Stimulated activated CD4-positive, alpha-beta T cell treated with anti-CD3 and anti-CD28 coated beads, Interleukin-15, amount 100 ng/mL, for 1 hour (primary cell): ENCODE measurements at places on chromosomes 13 and 19.

DNA sequence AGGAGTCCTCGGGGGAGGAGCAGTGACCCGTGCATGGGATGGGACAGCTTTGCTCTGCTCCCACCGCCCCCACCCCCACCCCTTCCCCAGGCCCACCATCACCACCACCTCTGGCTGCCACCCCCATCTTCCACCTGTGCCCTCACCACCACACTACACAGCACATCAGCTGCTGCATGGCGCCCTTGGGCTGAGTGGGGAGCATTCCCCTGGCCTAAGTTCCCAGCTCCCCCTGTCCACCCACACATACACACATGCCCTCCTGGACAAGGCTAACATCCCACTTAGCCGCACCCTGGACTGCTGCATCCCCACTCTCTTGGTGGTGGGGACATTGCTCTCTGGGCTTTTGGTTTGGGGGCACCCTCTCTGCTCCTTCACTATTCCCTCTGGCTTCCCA, 46.2 kb upstream of the SGCG start:
- DNase-seq: no peak

DNA sequence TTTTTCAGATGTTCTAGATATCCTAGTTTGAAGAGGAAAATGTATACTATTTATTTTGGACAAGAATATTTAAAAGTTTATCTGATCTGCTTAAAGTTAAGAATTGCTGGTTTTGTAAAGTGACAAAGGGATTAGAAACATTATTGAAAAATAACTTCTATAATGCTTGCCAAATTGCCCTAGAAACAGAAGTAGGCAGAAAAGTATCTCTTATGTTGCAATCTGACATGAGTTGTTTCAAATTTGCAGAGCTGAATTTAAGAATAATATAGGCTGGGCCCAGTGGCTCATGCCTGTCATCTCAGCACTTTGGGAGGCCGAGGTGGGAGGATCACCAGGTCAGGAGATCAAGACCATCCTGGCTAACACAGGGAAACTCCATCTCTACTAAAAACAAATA, 777.1 kb downstream of the LIG4 start:
- DNase-seq: no peak

GRCh38 chr13:65378484-65378883, 1851.7 kb downstream of the PCDH9 start:
- DNase-seq: no peak

GRCh38 chr13:49356223-49356622, 87.6 kb downstream of the CAB39L start:
- no peak for DNase-seq

DNA sequence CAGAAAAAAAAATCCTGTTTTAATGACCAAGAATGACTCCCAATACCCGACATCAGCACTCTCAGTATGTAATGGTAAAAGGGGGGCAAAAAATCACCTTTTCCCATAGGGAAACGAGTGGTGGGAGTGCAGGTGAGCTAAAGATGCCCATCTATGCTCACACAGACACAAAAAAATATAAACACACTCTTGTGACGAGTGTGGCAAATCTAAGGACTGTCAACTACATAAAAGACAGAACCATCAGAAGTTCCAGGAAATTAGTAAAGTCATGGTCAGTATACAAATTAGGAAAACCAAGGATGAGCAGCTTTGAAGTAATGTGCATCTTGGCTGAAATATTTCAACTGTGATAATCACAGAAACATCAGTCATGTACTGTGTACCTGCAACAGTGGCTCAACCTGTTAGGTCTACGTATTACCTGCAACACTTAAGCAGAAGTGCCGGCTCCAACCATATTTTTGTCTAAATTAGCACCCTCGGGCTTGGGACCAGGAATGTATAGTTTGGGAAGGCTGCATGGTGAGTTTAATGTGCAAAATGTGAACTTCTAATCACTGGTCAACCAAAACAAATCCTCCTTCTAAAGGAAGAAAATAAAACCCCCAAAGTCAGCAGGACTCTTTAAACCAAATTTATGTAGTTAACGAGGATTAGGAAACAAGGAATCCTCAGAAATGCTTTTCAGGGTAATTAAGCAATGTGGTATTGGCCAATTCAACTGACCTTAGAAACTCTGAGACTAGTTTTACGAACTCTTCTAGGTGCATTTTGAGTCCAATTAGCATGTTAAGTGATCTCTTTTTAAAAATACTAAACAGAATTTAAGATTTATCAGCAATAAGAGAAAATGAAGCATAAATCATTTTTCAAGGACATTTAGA, 24.3 kb downstream of the ANKRD10 start:
- DNase-seq: no peak

DNA sequence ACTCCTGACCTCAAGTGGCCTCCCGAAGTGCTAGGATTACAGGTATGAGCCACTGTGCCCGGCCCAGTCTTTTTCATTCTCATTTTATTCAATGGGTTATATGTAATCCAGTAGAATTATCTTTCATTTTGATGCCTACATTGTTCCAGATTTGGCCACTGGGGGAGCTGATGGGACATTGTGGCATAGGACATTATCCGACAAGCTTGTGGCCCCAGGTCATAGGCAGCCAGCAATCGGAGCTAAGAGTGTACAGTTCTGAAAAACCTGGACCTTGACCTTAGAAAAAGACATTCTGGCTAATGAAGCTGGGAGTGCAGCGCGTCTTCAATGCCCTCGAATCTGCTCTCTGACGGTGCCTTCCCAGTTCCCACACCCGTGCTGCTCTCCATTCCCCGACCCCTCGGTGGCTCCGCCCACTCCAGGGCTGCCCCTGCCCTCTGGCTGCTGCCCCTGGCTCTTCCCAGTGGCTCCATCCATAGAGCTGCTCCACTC, 108.7 kb downstream of the TEX29 start:
- no peak for DNase-seq

- no peak for DNase-seq
These were observed 186.9 kb upstream of the STARD13 start for GRCh38 chr13:33472446-33472845.
